ENCODE measurements at places on chromosomes 4 and X.

DNA sequence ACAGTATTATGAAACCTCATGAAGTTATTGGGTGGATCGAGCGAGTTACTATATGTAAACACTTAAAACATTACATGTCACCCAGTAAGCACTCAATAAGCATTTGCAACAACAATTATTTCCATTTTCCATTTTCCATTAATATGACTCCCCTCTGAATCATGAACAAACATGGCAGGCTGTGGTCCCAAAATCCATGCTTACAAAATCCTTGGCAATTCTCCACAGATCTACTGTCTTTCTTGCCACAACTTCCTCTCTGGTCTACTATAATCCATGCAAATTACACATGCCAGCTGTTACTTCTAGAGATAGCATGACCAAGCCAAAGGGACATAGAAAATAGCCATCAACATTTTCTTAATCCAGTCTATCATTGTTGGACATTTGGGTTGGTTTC lies 22.0 kb downstream of the ASB11 start:
- no peak for DNase-seq

DNA sequence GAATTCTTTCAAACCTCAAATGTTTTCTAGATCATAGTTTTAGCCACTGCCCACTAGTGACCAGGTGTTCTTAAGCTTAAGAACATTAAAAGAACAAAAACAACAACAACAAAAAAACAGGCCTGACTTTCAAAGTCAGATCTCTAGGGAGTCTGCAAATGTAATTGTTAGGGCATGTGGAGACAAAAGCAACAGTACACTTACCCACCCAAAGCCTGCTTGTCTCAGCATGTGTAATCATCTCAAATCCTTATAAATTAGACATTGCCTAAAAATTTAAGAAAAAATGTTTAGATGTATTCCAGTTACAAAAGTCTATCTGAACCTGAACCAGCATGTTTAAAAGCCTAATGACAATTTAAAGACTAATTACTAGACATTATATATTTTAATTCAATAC lies 79.9 kb downstream of the SLC7A11 start:
- DNase-seq = no peak

DNA sequence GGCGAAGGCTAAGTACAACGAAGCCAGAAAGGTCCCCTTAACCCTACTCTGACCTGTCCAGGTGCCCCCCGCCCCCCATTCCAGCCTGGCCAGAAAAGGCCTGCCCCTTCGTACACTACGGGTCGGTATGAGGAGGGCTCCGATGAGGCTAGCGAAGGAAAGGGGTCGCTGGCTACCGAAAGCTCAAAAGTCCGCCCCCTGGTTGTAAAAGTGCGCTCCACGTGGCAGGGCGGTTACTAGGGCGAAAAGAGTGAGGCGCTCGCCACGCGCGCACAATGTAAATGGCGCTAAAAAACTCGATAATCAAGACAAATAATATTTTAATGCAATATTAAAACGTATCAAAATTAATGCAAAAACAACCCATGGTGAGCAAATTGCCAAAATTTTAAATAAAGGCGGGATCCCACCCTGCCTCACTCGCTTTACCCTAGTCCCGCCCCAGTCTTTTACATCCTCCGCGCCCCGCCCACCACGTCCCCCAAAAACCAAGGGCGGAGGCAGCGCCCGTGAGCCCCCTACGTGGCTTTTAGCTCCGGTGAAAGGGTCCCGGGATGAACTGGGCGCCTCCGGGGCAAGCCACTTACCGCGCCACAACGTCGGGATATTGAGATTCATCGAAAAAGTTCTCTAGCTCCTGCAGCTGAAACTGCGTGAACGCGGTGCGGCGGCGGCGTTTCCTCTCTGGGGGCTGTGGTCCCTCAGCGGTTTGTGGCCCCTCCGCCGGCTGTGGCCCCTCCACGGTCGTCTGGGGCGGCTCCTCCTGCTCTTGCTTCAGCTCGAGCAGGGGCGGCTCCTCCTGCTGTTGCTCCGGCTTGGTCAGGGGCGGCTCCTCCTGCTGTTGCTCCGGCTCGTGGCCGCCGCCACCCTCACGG lies 929 bp downstream of the ESX1 start:
- DNase-seq = no peak

- no peak for DNase-seq
Observed at GRCh38 chrX:123171781-123172180, 12.3 kb upstream of the GRIA3 start.

DNA sequence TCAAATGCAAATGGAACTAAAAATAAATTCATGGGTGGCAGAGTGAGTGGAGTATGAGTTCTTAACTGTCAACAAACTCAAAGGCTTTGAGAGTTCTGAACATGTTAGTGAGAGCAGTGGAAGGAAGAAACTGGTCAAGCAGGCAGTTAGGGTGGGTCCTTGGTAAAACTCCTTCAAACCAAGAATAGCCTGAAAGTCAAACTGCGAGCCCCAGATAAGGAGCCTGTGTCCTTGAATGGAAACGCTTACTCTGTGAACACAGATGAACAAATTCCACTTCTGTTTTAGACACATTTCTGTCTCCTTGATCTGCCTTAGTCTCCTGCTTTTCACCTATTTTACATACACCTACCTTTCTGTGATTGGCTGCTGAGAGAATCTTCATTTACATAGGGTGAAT lies 129.4 kb upstream of the PCDH18 start:
- DNase-seq = no peak

DNA sequence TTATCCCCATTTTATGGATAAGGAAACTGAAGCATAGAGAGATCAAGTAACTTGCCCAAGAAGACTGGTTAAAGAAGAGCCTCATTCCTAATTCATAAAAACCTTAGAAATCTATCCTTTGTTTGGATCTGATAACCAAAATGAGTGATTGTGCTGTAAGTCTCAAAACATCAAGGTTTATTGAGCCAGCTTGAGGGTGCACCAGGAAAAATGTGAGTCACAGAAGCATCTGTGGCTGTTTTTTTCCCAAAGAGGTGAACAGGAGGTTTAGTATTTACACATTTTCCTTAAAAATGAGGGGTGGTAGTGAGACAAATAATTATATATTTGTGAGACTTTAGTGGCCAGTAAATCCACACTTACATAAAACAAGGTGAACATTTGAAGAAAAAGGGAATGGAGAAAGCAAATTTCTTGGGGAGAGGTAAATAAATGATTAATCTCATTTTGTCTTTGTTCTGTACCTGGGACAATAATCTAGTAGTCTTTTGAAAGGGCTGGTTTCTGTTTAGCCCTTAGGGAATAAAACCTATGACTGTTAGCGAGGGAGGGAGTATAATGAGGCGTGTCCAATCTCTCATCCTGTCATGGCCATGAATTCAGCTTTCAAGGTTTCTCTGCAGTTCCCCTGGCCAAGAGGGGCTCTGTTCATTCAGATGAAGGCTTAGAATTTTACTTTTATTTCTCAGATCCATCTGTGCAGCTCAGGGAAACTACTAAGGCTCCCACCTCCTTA lies 12.2 kb upstream of the FMR1 start:
- DNase-seq = no peak

- DNase-seq = no peak
Observed at GRCh38 chr4:52657292-52657617, 1.8 kb downstream of the USP46 start.

GRCh38 chrX:96224279-96224678 lies 460.4 kb upstream of the DIAPH2 start:
- no peak for DNase-seq

- no peak for DNase-seq
Observed at GRCh38 chr4:122012735-122013134, 60.9 kb upstream of the TRPC3 start.

- no peak for DNase-seq
Observed at GRCh38 chr4:16230308-16230707, 4.0 kb upstream of the TAPT1 start.

- no peak for DNase-seq
Observed at GRCh38 chrX:68915778-68916177, 87.0 kb downstream of the EFNB1 start.

DNA sequence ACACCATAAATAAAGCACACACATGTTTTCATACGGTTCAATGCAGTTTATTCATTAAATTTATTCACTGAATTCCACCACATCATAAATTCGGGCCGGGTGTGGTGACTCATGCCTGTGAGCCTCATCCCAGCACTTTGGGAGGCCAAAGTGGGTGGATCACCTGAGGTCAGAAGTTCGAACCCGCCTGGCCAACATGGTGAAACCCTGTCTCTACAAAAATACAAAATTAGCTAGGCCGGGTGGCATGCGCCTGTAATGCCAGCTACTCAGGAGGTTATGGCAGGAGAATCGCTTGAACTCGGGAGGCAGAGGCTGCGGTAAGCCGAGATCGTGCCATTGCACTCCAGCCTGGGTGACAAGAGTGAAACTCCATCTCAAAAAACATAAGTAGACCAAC lies 131.6 kb downstream of the PDS5A start:
- no peak for DNase-seq

- peak; percentile 32 for DNase-seq
Observed at GRCh38 chrX:153903991-153904957, at the start of gene AVPR2. TSS of gene AVPR2 (plus strand) at chrX:153904673. CDS start at chrX:153905146, 473 bp downstream.

- DNase-seq = no peak
Observed at GRCh38 chr4:177810220-177810619, 368.0 kb upstream of the AGA start.
